Placental pericyte (primary cell): ENCODE measurements at places on chromosomes 4 and X. TPM values are rescaled to one million over a fixed set of nuclear protein-coding genes. Genes with fewer than 3 reads are reported as not detected.

The CFP gene
- 0.22 and 0.57 TPM in 2 replicates for total RNA-seq

The RASGEF1B gene
- total RNA-seq: not detected in 2 replicates

The AKAP4 gene
- not detected in 2 replicates for total RNA-seq

The SLC10A6 gene
- not detected in 2 replicates for total RNA-seq

The CAPN6 gene
- total RNA-seq: not detected in 2 replicates

The HSFX3 gene
- total RNA-seq: not detected in 2 replicates

The TRIM75 gene
- under 0.01 and 0.43 TPM in 2 replicates for total RNA-seq

The YIPF7 gene
- total RNA-seq: not detected in 2 replicates

The ZCCHC12 gene
- 0.14 TPM in 1 of 2 replicates, not detected in the other for total RNA-seq

The RENBP gene
- total RNA-seq: 3.6 and 6.6 TPM in 2 replicates

The CNGA1 gene
- total RNA-seq: 0.29 TPM in 1 of 2 replicates, not detected in the other

The CT55 gene
- total RNA-seq: not detected in 2 replicates

The DUSP9 gene
- total RNA-seq: under 0.01 and 0.14 TPM in 2 replicates

The PHOX2B gene
- not detected in 2 replicates for total RNA-seq

The OPRPN gene
- not detected in 2 replicates for total RNA-seq

The PABPC5 gene
- 0.29 TPM in 1 of 2 replicates, not detected in the other for total RNA-seq

The ETNPPL gene
- total RNA-seq: not detected in 2 replicates

The ETFDH gene
- total RNA-seq: 10.3 and 19.0 TPM in 2 replicates

The CYLC1 gene
- total RNA-seq: not detected in 2 replicates

The VCX gene
- total RNA-seq: not detected in 2 replicates

The DGAT2L6 gene
- total RNA-seq: not detected in 2 replicates

The CYSLTR1 gene
- total RNA-seq: 0.29 TPM in 1 of 2 replicates, not detected in the other

The SPOCK3 gene
- total RNA-seq: not detected in 2 replicates

The PHKA2 gene
- 5.7 TPM in 2 replicates for total RNA-seq

The ASB12 gene
- not detected in 2 replicates for total RNA-seq

The LRIT3 gene
- under 0.01 TPM in 1 of 2 replicates, not detected in the other for total RNA-seq

The AWAT2 gene
- not detected in 2 replicates for total RNA-seq

The PRRG3 gene
- not detected in 2 replicates for total RNA-seq

The SLC38A5 gene
- total RNA-seq: 2.2 and 18.9 TPM in 2 replicates

The CITED1 gene
- total RNA-seq: 0.22 and 1.1 TPM in 2 replicates
